ENCODE measurements at places on chromosomes 1 and 21.

DNA sequence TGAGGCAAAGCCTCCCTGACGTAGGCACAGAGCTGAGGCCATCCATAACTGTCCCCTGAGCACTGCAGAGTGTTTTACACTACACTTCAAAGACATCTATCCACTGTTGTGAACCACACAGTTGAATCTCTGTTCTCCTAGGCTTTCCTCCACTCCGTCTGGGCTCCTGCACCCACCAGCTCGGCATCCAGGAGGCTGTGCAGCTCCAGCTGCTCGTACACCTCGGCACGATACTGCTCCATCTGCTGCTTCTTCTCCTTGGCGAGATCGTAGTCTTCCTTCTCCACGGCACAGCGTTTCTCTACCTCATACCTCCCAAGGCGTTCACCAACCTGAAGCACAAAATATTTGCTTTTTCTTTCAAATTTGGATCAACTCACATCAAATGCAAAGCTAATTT lies 18.2 kb downstream of the CEP104 start:
- DNase-seq: no peak

DNA sequence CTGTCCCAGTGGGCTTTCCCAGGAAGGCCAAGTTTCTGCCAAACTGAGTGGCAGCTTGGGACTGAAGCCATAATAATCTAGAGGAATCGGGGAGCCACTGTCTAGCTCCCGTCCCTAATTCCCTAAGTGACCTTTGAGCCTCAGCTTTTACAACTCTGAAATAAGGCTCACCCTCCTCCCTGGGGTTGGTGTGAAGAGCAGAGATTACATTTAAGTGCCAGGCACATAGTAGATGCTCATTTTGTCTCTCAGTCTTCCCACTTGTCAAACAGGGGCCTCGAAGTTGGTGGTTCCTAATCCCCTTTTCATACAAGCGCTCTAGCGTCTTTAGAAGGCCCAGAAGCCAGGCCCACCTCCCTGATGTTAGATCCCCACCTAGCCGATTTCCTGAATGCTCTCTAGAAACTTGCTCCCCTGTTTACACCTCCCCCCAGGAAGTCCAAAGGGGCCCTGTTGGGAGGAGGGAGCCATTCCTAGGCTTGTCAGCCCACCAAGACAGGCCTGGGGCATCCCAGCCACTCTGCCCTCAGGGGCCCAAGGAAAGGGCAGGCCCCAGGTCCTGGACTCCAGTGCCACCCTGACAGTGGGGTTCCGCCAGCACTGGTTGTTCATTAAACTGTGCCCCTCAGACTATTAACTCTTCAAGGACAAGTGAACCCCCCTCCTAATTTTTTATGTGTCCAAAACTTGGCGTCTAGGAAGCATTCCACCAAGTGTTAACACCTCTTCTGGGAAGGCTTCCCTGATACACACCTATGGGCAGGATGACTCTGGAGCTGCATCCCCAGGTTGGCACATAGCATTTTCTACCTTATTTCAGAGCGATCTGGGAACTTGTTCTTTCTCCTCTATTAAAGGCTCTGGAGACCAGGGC lies 49.3 kb upstream of the ECE1 start:
- DNase-seq: no peak

- no peak for DNase-seq
Measured at GRCh38 chr1:233364026-233364425, 36.5 kb downstream of the MAP3K21 start.

- DNase-seq: no peak
Measured at GRCh38 chr1:78375996-78376395, 114.8 kb upstream of the PTGFR start.

DNA sequence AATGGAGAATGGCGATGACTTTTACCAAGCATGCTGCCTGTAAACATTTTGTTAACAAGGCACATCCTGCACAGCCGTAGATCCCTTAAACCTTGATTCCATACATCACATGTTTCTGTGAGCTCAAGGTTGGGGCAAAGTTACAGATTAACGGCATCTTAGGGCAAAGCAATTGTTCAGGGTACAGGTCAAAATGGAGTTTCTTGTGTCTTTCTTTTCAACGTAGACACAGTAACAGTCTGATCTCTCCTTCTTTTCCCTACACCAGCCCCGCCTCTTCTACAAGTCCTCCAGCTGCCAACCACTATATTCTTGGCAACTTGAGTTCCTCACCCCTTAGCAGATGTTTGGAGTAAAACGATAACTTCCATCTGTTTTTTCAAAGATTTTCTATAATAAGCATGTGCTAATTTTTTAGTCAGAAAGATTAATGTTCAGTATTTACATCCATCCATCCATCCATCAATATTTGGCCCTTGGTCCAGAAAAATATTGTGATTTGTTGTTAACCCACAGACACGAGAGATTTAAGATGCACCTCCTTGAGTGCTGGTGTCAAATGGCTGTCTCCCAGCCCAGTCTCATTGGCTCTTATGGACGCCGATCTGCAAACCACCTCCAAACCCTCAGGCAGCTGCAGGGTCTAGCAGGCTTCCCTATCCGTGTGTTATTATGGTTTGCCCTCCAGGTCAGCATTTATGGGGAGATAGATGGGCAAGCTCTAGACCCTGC lies 3.8 kb downstream of the DNALI1 start:
- DNase-seq: no peak

- DNase-seq: no peak
Measured at GRCh38 chr1:3114846-3115245, 45.8 kb downstream of the PRDM16 start.

DNA sequence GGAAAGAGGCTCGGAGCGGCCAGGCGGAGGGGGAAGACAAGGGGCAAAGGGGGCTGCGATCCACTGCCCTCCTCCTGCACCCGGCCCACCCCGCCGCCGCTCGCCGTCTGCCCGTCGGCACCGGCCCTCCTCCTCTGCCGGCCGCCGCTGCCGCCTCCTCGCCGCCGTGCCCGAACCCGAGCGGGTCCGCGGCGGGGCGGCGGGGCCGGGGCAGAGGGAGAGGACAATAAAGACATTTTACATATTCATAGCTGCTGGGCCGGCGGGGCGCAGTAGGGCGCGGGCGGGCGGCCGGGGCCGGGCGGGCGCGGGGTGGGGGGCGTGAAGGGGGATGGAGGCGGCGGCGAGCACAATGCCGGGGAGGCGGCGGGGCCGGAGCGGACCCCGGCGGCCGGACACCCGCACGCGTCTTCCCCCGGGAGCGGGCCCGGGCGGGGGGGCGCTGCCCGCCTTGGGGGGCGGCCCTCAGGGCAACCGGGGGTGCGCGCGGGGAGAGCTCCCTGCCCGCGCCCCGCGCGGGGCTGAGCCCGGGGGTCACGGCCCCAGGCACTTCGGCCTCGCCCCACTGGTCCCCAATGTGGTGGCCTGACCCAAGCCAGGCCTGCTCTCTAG lies 546 bp downstream of the POU2F1 start:
- no peak for DNase-seq

GRCh38 chr1:80217377-80217986 lies 1211.0 kb upstream of the ADGRL4 start:
- DNase-seq: no peak

DNA sequence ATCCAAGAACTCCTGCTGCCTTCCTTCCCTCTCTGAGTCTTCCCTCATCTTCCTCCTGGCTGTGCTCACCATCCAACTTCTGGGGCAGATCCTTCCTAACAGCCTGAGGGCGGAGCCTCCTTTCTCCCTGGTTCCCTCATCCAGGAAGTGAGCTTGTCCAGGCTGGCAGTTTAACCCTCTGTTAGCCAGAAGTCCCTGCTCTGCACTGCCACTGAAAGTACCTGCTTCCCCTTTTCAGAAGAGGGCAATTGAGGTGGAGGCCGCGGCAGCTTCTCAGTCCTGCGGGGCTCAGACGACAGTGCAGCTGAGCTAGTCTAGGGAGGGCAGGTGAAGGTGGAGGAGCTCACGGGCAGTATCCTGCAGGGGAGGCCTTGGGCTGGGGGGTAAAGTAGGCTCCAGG lies 149.1 kb downstream of the FCRL5 start:
- no peak for DNase-seq

- no peak for DNase-seq
Measured at GRCh38 chr1:28535180-28535579, 17.7 kb upstream of the TRNAU1AP start.

- no peak for DNase-seq
Measured at GRCh38 chr1:1073743-1074587, at the start of gene RNF223. TSS of gene RNF223 (minus strand) at chr1:1074306. CDS start at chr1:1072566, 1,740 bp downstream.

- DNase-seq: peak; percentile 62
Measured at GRCh38 chr1:108646648-108647269, 14.1 kb downstream of the HENMT1 start.

GRCh38 chr1:239212811-239213220 lies 173.6 kb upstream of the CHRM3 start:
- DNase-seq: no peak

DNA sequence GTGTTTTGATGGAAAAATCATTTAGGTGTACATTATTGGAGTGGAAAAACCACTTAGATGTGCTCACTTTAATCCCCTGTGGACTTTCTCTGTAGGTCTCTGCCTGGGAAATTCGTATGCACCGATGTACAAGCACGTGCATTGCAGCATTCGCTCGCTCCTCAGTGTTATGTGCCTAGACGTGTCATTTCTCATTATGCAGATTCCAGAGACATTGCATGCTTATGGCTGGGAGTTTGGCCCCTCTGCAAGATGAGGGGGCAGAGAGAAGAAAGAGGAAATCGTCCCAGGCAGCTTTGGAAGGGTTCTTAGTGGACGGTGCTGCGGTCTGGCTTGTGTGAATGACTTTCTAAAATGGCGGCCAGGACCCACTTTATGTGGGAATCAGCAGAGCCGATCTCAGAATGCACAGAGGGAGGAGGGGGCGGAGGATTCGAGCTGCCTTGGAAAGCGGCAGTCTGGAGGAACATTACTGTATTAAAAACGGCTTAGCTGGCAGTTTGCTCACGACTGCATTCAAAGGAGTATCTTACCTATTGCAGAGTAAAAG lies 2.3 kb downstream of the SPEN start:
- no peak for DNase-seq

DNA sequence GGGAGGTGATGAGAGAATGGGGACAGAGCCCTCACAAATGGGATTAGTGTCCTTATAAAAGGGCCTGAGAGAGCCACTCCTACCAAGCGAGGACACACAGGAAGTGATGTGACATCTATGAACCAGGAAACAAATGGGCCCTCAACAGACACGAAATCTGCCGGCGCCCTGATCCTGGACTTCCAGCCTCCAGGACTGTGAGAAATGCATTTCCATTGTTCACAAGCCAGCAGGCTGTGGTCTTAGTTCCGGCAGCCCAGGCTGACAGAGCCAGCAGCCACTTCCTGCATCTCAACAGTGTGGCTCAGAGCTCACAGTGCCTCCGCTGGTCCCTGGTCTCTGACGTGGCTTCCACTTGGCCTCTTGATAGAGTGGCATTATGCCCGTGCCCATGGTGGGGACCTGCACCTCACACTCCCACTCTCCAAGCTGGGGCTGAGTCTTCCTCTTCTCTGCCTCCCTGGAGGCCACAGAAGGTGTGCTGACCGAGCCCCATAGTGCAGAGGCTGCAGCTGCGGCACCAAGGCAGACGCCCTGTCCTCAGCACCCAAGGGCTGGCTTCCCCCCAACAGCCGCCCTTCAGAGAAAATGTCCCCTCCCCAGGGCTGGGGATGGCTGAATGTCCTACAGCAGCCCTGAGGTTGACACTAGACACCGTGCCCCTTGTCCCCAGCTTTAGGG lies 44.9 kb downstream of the ACOT7 start:
- peak; percentile 29 for DNase-seq

GRCh38 chr1:198775606-198776005 lies 136.8 kb downstream of the PTPRC start:
- DNase-seq: no peak

GRCh38 chr1:6864166-6864565 lies 78.9 kb downstream of the CAMTA1 start:
- DNase-seq: no peak

- no peak for DNase-seq
Measured at GRCh38 chr1:244209955-244210354, 158.9 kb downstream of the ZBTB18 start.

DNA sequence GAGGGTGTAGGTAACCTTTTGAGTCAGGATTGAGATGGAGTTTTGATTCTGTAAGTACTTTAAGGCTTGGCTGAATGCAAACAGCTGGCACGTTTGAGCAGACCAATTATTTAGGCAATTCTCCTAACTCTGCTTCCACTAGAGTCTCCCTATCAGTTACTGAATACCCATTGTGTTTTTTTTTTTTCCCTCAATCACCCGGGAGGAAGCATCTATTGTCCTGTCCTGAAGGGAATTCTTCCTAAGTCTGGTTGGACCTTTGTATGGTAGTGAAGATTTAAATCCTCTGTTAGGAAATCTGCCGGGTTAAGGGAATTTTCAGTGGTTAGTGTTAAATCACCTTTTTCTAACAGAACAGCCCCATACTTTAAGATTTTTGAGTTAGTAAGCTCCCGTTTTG lies 571.2 kb upstream of the USP24 start:
- DNase-seq: no peak

GRCh38 chr1:66265796-66266195 lies 268.2 kb upstream of the SGIP1 start:
- no peak for DNase-seq

- no peak for DNase-seq
Measured at GRCh38 chr1:94425821-94426484, 7.8 kb downstream of the ABCD3 start.

DNA sequence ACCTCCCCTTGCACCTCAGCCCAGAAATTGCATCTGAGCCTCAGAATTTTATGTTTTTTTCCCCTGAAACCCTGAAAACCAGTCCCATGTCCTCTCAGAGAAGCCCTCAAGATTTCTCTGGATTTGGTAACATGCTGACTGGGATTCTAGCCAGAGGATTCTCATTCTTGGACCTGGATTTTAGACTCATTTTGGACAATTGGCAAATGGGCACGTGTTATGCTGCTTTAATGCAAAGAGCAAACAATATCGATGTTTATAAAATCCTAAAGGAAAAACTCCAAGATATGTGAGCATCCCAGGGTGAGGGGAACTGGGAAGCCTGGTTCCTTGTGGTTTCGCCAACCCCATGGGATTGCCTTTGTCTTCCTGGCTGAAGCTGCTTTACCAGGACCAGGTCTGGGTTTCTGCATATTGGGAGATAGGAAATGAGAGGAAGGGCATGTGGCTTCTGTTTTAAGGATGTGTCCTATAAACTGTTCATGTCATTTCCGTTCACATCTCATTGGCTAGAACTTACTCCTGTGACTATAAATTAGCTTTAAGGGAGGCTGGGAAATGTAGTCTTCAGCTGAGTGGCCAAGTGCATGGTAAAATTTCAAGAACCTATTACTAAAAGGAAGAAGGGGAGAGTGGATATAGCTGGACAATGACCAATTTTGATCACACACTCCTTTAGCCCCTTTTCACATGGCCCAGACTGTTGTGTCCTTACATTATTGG lies 27.2 kb upstream of the BCL10 start:
- DNase-seq: no peak

DNA sequence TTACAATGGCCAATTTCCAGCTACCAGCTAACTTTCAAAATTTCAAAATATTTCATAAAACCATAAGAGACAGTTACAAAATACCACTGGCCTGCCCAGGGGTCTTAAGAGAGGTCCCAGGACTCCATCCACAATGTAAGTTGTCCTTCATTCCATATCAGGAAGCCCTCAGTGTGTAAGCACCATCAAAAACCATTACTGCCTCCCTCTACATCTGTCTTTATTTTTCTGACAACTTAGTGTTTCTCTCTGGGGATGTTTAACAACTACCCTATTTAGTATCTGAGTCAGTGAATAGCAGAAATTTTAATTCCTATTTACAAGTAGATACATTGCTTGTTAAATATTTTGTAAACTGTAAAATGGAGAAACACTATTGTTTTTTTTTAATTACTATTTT lies 339.3 kb upstream of the ADAMTS5 start:
- DNase-seq: no peak

GRCh38 chr1:234768569-234769283 lies 158.7 kb upstream of the IRF2BP2 start:
- DNase-seq: no peak

Data from stimulated activated CD8-positive, alpha-beta memory T cell treated with anti-CD3 and anti-CD28 coated beads, Interleukin-2, amount 100 ng/mL, for 1 hour (primary cell).